ENCODE measurements at places on chromosomes 13 and 19.

- no peak for DNase-seq
These were observed 22.0 kb upstream of the BCL3 start for GRCh38 chr19:44726465-44726864.

GRCh38 chr19:15393963-15394362, 14.4 kb upstream of the AKAP8 start:
- DNase-seq = no peak

- DNase-seq = no peak
These were observed 899.8 kb upstream of the MIR17HG start for GRCh38 chr13:90447734-90448101.

DNA sequence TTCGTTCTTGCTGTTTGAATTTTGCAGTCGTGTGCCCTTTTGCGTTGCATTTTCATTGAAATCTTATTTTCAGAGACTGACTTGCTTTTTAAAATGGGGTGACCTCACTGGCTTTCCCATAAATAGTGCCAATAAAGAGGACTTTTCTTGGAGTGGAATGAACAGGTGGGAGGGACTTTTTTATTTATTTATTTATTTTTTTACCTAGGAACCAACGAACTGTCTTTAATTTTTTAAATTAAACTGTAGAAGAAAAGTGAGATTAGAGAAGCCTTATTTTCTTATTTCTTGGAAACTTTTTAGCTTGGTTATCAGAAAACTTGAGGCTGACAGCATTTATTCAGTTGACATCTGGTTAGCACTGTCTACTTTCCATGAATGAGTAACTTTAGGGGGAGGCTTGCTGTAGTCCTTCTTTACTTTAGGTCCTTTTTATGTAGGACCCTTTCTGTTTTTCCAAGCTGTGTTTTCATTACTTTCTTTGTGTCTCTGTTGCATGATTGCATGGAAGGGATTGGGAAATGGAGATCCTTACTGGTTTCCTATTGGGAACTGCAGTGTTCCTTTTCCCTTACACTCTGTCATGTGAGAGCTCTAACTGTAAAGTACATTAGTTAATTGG, 1.7 kb downstream of the SLAIN1 start:
- DNase-seq = no peak

- no peak for DNase-seq
These were observed 9.5 kb upstream of the VN1R1 start for GRCh38 chr19:57466489-57466888.

DNA sequence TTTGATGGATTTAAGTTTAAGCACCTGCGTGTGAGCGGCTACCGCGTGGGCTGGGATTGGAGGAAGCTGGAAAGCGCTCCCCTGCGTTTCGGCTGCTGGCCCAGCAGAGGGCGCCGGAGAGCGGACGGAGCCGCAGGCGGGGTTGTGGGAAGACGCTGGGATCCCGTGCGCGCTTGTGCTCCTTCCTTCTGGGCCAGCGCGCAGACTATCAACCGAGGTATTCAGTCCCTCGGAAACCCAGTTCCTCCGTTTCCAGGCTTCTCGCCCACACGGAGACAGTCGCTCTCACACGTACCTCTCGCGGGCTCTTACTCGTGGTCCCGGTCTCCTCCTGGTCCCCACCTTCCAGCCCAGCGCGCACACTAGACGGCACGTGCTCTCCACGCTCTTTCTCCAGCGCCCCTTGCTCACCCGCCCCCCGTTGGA, 28.8 kb downstream of the EPN1 start:
- DNase-seq = peak; percentile 37

GRCh38 chr13:107360010-107360409, 792.1 kb upstream of the ARGLU1 start:
- no peak for DNase-seq

DNA sequence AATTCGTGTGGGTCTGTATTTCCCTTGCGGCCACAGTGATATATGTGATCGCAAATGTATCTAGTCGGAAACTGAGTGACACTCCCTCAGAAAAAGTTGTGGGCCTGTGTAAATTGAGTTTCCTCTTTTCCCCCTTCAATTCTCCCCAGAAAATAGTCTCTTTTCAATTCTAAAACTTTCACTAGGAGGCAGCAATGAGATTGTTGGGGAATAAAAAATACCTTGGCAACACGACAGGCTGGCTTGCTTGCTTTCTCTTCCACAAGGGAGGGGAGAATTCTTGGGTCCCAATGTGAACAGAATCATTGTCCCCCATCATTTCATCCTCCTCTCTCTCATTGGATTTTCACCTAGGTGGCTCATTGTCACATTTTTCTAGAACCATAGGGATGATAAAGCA, 3.7 kb upstream of the SOX21 start:
- no peak for DNase-seq

- no peak for DNase-seq
These were observed 9.9 kb downstream of the LYL1 start for GRCh38 chr19:13092606-13093235.

GRCh38 chr19:21587549-21587948, 82.1 kb downstream of the ZNF429 start:
- no peak for DNase-seq

DNA sequence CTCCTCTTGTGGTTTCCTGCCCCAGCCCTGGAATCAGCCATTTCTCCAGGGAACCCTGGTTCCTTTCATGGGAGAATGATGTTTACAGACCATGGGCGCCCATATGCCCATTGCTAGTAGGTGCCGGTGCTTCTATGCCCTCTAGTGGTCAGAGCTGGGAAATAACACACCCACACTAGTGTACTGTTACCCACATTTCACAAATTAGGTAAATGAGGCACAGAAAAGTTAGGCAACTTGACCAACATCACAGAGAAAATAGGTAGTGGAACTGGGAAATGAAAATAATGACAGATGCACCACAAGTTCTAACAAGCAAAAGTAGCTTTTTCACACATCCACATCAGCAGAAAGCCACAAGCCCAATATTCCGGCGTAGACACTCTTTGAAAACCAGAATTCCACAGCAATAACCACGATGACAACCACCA, 1.3 kb upstream of the CEACAM3 start:
- DNase-seq = peak; percentile 62

- DNase-seq = no peak
These were observed 24.9 kb upstream of the DPP9 start for GRCh38 chr19:4748589-4748988.

- DNase-seq = no peak
These were observed 1.7 kb upstream of the FBXW9 start for GRCh38 chr19:12698138-12698537.

DNA sequence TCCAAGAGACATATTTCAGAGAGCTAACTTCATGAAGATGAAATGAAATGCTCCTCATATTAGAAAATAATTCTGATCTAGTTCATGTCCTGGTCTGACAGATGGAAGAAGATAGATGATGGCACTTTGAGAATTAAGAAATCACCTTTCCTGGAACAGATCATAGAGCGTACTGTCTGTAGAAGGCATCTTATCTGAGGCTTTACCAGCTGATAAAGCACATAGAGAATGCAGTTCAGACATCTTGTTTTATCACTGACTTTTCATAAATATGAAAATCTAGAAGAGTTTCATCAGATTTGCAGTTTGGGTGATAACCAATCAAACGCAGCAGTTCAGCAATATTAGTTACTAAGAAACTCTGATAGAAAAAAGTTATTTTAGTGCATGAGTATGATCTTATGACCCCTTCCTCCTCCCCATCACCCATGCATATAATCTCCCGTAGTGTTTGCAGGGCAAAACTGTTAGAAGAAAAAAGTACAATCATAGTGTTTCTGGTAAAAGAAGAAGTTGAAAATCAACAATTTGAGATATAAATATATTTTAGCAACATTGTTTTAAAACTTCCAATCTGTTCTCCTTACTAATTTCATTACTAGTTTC, 585.2 kb downstream of the PCDH9 start:
- DNase-seq = no peak

DNA sequence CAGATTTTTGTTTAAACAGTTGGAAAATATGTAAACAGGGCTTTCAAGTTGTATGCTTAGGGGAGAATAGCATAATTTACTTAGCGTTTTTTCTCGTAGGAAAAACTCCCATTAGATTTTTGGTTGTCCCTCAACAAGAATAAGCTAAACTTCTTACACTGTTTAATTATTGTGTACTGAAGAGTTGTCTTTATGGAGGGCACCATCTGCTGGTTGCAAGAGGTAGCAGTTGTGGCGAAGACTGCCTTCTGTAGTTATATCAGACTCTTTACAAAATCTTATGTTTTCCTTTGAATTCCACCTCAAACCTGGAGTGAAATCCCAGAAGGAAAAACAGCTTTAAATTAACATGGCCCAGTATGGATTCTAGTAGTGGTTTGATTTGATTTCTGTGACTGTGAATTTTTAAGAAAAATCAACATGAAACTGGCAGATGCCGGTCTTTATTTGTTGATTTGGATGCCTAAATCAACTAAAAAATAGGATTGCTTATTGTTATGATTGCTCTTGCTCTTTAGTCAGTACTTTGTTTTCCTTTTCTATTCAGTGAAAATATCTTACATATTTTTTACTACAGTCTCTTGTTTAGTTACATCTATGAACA, 53.4 kb downstream of the PDS5B start:
- DNase-seq = peak; percentile 16

DNA sequence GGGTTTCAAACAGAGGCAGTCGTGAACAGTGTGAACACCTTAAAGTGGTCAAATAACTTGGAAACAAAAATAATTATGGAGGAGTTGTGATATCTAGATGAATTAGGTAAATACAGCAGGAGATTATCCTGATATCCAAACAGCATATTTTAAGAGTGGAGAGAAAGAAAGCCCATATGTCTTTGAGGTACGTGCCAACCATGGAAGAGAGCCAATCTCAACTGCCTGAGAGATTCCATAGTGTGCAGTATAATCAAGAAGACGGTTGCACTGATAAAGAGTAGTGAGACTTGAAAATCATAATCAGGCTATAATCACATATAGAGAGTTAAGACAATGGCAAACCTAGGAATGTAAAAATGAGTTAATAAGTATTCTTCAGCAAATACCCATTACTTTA, 472.8 kb upstream of the SLITRK5 start:
- DNase-seq = no peak

DNA sequence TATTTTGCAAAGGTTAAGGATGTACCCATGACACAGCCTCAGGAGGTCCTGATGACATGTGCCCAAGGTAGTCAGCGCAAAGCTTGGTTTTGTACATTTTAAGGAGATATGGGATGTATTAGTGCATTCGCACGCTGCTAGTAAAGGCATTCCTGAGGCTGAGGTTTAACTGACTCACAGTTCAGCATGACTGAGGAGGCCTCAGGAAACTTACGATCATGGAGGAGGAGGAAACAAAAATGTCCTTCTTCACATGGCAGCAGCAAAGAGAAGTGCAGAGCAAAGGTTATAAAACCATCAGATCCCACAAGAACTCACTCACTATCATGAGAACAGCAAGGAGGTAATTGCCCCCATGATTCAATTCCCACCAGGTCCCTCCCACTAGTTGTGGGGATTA, 1017.4 kb downstream of the EFNB2 start:
- DNase-seq = no peak
